OCI-M1 (cell line): ENCODE measurements at places on chromosomes 13 and 19.

- DNase-seq = peak; percentile 43
Measured at GRCh38 chr13:32036757-32037156, 5.2 kb downstream of the FRY start.

- no peak for DNase-seq
Measured at GRCh38 chr13:32211813-32212212, 103.3 kb downstream of the ZAR1L start.

- no peak for DNase-seq
Measured at GRCh38 chr13:44012910-44013757, 133.4 kb downstream of the LACC1 start.

GRCh38 chr19:49832556-49832955 lies 14.5 kb downstream of the MED25 start:
- no peak for DNase-seq

- DNase-seq = no peak
Measured at GRCh38 chr13:25218019-25218418, 45.9 kb upstream of the AMER2 start.

GRCh38 chr19:800360-801029 lies 3.2 kb downstream of the PTBP1 start:
- DNase-seq = no peak

DNA sequence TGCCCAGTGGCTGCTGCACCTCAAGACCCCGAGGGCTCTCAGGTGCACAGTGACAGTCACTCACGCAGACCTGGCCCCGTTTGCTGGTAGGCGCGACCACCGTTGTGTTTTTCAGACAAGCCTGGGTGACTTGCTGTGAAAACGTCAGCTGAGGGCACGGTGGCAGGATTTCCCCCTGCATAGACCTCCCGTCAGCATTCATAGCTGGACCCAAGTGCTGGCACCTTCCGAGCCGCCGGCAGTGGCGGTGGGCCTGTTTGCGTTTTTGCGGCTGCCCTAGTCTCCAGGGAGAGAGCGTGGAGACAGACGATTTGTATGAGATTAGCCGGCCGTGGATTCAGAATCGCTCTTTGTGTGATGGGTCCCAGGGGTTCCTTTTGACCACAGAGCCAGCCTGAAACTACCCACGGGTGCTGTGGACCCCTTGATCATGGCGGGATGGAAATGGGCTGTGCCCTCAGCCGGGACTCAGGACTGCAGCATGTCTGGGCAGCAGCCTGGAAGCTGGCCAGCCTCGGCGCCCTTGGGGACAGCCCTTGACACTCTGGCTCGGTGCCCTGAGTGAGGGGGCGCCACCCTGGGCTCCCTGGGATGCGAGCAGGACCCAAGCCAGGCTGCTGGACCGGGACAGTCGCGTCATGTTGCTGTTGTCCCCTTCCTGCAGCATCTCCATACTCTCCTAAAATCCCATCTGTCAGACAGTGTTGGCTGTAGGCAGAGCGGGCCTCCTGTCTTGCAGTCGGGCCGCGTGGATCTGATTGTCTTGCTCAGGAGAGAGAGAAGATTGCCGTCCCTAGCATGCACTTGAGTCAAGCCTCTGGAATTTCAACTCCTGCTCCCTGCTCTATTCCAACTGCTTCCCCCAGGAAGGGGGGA lies 8.6 kb downstream of the KDM4B start:
- no peak for DNase-seq

- no peak for DNase-seq
Measured at GRCh38 chr13:76913898-76914297, 27.7 kb upstream of the KCTD12 start.

GRCh38 chr19:18699403-18700054 lies 16.0 kb downstream of the CRTC1 start:
- DNase-seq = no peak

DNA sequence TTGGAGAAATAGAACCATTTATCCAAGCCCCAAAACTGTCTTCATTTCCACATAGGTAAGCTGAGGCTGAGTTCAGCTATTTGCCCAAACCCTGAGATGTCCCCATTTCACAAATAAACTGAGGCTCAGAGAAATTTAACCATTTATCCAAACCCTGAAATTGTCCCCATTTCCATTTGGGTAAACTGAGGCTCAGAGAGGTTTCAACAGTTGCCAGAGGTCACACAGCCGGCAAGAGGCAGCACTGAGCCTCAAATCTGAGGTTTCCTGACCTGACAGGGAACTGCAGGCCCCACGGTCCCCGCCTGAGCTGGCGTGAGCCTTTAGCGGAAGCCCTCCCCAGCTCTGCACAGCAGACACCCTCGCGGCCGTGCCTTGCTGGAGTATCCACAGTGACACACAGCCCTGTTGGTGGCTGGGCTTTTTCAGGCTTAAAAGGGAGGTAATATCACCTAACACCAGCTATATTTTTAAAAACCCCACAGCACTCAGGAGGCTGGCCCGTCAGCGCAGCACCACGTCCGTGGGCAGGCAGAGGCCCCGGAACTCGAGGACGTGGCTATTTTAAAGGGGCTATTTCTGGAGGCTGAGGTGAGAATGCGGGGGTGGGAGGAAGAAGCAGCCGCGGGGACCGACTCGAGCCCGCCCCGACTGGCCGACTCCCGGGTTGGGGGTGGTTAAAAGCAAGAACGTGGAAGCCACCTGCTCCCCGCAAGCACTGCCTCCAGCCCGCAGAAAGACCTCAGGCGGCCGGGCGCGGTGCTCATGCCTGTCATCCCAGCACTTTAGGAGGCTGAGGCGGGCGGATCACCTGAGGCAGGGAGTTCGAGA lies 18.5 kb downstream of the PTPRS start:
- DNase-seq = peak; percentile 76

DNA sequence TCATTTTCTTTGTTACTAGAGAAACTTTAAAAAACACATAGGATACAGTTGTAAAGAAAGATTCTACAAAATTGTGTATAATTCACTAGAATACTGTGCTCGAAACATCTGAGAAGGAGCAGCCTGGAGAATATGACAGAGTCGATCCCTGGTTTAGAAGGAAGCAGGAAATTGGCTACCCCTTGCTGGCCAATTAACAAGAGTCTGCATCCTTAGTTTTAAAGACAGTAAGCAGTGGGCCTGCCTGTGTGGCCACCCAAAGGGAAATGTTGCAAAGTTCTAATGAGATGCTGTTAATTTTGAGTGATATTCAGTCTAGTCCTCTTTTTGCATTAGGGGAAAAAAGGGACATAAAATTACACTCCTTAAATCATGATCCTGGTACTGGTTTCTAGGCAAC lies 988.6 kb downstream of the PCDH17 start:
- no peak for DNase-seq

GRCh38 chr13:94595001-94595949 lies 677 bp downstream of the TGDS start:
- DNase-seq = peak; percentile 71

GRCh38 chr19:46746281-46747057 lies at the start of gene STRN4:
Gene STRN4 (minus strand): TSS chr19:46746450. CDS start chr19:46746430, 20 bp downstream.
- peak; percentile 63 for DNase-seq

DNA sequence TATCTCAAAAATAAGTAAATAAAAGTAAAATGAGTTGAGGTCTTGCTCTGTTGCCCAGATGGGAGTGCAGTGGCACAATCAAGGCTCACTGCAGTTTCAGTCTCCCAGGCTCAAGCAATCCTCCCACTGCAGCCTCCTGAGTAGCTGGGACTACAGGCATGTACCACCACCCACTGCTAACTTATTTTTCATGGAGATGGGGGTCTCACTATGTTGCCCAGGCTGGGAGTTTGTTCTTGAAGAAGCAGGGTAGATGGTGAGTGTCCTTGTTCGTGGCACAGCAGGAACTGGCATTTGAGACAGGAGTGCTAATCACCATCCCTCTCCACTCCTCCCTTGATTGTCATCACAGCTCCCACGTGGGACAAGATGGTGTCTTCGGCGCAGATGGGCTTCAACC lies 3.5 kb downstream of the NLRP2 start:
- no peak for DNase-seq

DNA sequence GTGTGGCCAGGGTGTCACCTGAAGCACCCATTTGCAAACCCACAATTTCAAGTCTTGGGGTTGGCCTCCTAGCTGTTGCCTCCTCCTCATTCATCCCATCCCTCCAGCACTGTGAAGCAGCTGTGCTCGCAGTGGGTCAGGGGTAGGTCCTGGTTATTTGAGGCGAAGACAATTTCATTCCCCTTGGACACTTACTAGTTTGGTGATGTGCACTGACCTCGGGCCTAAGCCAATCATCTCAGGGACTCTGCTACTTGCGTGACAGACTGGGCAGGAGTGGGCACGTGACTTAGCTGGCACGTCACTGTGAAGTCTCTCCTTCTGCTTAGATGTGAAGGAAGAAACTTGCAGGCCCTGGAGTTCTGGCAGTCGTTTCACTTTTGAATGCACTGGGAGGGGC lies 3.5 kb upstream of the ATP11A start:
- DNase-seq = peak; percentile 16

DNA sequence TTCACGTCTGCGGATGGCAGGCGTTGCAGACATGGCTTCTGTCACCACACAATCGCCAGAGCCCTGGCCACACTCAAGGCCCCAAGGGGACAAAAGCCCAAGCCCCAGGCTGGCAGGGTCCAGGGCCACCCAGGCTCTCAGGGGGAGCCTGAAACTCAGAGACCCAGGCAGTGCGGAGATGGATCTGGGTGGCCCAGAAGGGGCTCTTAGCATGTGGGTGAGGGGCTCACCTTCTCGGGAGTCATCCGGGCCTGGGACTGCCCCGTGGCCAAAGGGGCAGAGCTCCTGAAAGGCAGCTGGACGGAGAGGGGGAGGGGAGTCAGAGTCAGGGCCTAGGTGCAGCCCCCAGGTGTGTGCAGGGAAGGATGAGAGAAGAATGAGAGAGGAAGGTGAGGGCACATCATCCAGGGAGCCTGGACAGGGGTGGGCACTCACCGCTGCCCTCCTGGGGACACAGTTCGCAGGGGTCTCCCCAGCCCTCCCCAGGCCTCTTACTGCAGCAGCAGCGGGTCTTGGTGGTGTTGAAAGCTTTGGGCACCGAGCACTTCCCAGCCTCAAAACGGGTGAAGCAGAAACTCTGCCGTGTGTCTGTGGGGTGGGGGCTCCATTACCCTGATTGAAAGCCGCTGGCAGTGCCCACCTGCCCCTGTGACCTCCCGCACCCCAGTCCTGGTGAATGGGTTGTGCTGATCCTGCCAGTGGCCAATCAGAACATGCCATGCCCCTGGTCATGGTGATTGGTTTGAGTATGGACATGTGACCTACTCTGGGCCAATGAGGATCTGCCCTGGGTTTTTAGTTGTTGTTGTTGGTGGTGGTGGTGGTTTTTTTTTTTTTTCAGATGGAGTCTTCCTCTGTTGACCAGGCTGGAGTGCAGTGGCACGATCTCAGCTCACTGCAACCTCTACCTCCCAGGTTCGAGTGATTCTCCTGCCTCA lies 37.4 kb downstream of the CCL25 start:
- no peak for DNase-seq

DNA sequence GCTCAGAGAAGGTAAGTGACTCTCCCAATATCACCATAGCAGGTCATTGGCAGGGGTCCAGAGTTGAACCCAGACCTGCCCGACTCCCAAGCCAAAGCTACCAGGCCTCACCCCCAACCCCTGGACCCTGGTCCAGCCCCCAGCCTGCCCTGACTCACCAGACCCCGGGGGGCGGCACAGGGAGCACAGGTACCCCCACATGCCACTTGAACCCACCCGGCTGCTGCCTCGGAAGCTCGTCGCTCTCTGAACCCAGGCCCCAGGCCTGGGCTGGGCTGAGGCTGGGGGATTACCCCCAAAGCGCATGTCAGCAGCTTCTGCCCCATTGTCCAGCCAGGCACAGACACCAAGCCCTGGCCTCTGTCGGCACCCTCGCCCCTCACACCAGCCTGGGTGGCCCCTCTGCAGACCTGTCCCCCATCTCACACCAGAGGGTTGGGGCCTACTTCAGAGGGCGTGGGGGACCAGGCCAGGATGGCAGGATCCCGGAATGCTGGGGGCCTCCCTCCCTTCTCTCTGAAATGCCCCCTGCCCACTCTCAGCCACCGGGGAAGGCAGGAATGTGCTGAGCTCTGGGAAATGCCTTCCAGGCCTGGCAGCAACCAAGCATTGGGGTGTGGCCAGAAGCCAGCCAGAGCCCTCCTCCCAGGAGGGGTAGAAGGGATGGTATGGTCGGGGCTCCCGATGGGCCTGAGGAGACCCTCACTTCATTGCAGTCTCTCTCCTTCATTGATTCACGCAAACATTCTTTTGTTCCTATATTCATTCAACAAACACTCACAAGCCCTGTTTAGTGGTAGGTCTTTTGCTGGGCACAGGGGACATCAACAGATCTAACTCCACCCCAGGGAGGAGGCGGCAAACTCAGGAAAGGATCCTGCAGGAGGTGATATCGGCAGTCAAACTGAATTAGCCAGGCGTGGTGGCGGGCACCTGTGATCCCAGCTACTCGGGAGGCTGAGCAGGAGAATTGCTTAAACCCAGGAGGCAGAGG lies 1.7 kb upstream of the PRX start:
- no peak for DNase-seq

- DNase-seq = no peak
Measured at GRCh38 chr13:48680756-48681392, 27.1 kb downstream of the CYSLTR2 start.

GRCh38 chr19:50505856-50506611 lies 5.0 kb downstream of the JOSD2 start:
- DNase-seq = no peak

- DNase-seq = no peak
Measured at GRCh38 chr19:1256646-1257474, 8.5 kb downstream of the MIDN start.

- no peak for DNase-seq
Measured at GRCh38 chr13:78884571-78884970, 225.6 kb upstream of the OBI1 start.
